ENCODE measurements at places on chromosomes 3 and 15. TPM values are rescaled to one million over a fixed set of nuclear protein-coding genes. Genes with fewer than 3 reads are reported as not detected.

CFAP100 gene
- total RNA-seq: not detected

DUOX1 gene
- total RNA-seq: not detected

CPN2 gene
- total RNA-seq: not detected

ST8SIA2 gene
- 0.25 TPM for total RNA-seq

SNAP23 gene
- 87.4 TPM for total RNA-seq

TEX55 gene
- not detected for total RNA-seq

AGTR1 gene
- total RNA-seq: 3.2 TPM

CLDN18 gene
- total RNA-seq: not detected

HTR3E gene
- not detected for total RNA-seq

PLA2G4F gene
- not detected for total RNA-seq

LARP6 gene
- 68.1 TPM for total RNA-seq

GOLGA8T gene
- not detected for total RNA-seq

IMPG2 gene
- 0.65 TPM for total RNA-seq

DUOXA2 gene
- total RNA-seq: not detected

ADAMTS7 gene
- total RNA-seq: 7.5 TPM

CEP97 gene
- total RNA-seq: 21.4 TPM

LSMEM2 gene
- total RNA-seq: not detected

RPUSD3 gene
- total RNA-seq: 25.8 TPM

SH2D7 gene
- not detected for total RNA-seq

COL6A5 gene
- not detected for total RNA-seq

SLC24A5 gene
- not detected for total RNA-seq

NR2E3 gene
- 0.63 TPM for total RNA-seq

NME9 gene
- not detected for total RNA-seq

KNL1 gene
- total RNA-seq: 1.3 TPM

TMEM108 gene
- not detected for total RNA-seq

IL17RB gene
- total RNA-seq: not detected

FAM3D gene
- not detected for total RNA-seq

C2CD4B gene
- total RNA-seq: not detected

FGF12 gene
- total RNA-seq: 0.08 TPM

OSBPL10 gene
- 6.7 TPM for total RNA-seq

FBXO40 gene
- total RNA-seq: not detected

LYSMD2 gene
- 3.1 TPM for total RNA-seq

GALK2 gene
- 30.9 TPM for total RNA-seq

CDHR4 gene
- 0.09 TPM for total RNA-seq

RBP2 gene
- total RNA-seq: not detected

TADA3 gene
- 74.2 TPM for total RNA-seq

CD80 gene
- total RNA-seq: not detected

BDH1 gene
- total RNA-seq: 0.99 TPM

SEMA3B gene
- 9.7 TPM for total RNA-seq

CDCP1 gene
- total RNA-seq: 32.8 TPM

GRAMD1C gene
- total RNA-seq: 12.1 TPM

RLBP1 gene
- total RNA-seq: not detected

SERPINI2 gene
- not detected for total RNA-seq

Data from fibroblast of the aortic adventitia (primary cell).